ENCODE measurements at places on chromosomes 5 and 9.

GRCh38 chr9:135848341-135849047 is 58.9 kb downstream of the CAMSAP1 start:
- no peak for DNase-seq

DNA sequence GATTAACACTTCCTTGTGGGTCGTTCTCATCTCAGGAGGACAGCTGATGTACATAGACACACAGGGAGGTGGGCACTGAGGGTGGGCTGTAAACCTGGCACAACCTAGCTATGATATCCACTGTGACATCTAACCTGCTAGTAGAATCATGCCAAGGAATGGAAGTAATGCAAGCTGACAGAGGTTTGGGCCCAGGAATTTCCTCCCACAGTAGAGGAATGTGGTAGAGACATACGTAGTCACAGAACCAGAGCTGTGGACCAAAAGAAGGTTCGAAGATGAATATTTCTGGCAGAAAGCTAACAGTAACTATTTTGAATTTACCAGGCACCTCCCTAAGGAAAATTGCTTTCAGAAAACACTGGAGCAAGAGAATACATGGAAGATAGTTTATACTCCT is 15.2 kb upstream of the DNAJC25 start:
- no peak for DNase-seq

GRCh38 chr9:89983411-89983810 is 378.6 kb downstream of the GADD45G start:
- no peak for DNase-seq

- DNase-seq, result no peak
Measured at GRCh38 chr9:86282979-86283535, 719 bp upstream of the ISCA1 start.

GRCh38 chr5:32572778-32573480 is 12.4 kb upstream of the SUB1 start:
- no peak for DNase-seq

DNA sequence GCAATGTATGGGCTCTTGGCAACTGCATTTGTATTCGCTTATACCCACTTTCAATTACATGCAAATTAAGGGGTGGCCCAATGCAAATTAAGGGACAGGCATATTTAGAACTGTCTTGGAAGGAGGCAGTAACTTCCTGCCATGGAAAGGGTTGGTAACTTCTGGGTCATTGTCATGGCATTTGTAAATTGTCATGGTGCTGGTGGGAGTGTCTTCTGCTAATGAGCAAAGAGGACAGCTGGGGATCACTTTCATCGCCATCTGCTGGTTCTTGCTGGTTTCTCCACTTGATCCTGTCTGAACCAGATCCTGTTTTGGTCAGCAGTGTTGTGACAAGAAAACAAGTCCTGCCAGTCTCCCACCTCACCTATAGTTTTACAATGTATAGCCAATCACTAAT is 23.3 kb upstream of the UGT3A2 start:
- no peak for DNase-seq

GRCh38 chr5:142753116-142753631 is 17.0 kb upstream of the ARHGAP26 start:
- DNase-seq, result no peak

DNA sequence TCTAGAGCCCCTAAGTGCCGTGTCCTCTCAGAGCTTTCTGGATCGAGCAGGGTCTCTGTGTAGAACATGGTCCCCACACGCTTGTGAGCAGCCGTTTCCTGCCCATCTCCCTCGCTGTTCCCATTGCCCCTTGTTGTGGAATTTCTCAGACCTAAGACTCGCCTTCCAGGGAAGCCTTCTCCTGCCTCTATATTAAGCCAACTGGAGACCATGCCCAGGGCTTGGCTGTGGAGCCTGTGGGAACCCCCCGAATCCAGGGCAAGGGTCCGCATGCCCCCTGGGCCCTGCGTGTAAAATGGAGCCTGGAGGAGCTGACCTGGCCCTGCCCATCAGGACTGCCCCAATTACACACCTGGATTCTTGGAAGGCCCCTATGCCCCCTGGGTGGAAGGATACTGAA is 14.5 kb upstream of the SPATA31E1 start:
- DNase-seq, result no peak

DNA sequence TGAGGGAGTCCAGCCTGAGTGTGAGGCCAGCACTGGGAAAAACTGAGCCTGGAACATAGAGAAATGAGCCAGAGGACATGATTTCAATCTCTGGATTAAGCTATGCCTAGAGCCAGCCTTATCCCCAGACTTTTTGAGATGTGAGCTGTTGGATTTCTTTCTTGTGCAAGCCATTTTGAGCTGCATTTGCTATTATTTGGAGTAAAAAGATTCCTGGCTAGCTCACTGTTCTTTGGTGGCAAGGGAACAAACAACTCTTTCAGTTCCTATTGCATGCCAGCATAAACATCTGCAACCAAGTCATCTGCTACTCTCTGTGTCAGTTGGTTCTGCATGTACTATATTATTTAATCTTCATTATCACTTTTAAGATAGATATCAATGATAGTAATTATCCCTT is 70.1 kb upstream of the MAN2A1 start:
- no peak for DNase-seq

DNA sequence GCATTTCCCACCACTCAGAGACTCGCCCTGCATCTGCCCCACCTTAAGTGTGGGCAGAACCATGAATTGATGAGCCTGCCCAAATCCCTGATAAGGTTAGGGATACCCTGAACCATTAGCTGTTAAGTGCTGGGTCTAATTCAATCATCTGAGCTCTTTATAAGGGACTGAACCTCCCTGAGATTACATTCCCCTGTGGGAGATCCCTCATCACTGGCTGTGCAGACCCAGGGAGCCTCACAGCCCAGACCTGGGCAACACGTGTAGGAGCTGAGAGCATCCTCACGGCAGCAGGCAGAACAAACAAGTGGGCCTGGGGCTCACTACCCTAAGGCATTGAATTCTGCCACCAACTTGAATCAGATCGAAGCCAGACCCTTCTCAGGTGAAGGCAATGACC is 585 bp upstream of the TAF11L2 start:
- DNase-seq, result no peak

GRCh38 chr5:89733772-89734171 is 675.8 kb downstream of the CETN3 start:
- no peak for DNase-seq

DNA sequence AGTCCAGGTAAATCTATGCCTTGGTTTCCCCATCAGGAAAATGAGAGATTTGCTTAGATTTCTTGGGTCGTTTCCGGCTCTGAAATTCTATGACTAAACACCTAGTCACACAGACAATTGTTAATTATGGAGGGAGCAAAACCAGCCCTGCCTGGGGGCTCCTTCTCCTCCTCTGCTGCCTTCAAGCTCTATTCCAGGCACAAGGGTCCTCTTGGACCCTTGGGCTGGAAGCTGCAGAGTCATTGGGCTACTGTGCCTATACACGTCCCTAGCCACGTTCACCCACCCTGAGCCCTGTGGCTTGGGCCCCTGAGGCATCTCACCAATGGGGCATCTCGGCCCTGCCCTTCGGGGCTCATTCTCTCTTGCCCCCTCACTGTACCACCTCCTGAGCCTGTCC is 73.8 kb upstream of the TBC1D2 start:
- no peak for DNase-seq

DNA sequence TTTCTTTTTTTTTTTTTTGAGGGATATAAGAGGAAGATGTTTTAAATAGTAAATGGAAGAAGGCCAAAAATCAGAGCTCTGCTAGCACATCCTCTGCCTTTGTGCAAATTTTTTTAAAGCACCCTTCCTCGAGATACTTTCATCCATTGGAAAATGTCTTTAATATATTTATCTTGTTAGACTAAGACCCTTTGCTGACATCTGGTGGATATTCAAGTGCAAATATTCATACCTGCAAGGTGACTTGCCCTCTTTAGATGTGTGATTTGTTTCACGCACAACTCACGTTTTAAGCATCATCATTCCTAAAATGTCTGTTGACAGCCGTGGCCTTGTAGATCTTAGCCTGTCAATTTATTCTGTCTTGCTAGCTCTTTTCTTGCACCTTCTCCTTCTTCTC is 258.5 kb downstream of the AGTPBP1 start:
- no peak for DNase-seq

DNA sequence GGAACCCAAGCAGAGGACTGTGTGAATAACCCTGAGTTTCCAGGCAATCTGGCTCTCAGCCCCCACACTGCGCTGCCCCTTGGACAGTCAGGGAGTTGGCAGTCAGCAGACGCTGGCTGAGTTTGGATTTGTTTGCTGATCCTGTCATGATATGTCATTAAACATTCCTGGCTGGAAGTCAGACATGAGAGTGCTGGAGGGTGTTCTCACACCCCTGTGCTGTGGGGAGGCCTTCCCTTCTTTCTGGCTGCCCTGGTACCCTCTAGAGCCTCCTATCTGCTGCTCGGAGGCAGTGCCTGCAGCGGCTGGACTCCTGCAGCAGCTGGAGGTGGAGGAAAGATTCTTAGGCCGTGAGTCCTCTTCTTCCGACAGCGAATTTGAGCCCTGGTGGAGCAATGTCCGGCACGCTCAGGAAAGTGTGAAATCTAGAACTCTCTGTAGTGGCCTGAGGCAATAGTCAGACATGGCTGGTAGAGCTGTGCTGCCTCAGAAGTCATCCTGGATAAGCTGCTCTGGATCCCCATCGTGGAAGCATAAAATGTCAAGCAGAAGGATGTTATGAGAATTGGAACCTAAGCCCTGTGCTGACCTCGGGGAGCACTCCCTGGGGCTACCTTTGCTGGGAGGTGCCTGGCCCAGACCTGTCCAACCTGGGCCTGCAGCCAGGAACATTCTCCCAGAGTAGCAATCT is 72.0 kb downstream of the PDE8B start:
- DNase-seq, result no peak

DNA sequence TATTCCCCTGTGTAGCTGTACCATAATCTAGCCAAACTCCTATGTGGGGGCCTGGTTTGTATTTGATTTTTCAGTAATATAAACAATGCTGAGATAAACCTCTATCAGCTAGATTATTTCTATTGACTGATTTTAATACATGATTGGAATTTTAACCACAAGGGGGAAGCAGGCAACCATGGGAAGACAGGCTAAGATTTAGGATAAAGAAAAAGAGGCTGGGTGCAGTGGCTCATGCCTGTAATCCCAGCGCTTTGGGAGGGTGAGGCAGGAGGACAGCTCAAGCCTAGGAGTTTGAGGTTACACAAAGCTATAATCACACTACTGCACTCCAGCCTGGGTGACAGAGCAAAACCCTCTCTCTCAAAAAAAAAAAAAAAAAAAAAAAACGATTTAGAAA is 18.1 kb upstream of the GPX3 start:
- DNase-seq, result no peak

DNA sequence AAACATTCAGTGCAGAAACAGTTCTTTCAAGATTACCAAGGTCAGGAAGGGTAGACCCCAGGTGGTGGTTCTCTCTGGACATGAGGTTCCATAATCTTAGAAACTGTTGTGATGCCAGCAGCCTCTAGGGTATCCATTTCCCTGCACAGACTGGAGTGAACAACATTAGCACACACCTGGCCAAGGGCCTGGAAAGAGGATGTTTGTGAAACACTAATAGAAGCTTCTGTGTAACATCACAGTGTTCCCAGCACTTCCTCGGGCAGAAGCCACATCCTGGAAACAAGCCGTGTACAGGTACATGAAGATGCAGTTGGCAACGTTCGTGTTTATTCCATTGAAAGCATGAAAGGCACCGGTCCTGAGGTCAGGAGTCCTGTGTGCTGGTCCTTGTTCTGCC is 598.2 kb upstream of the KLF4 start:
- no peak for DNase-seq

- no peak for DNase-seq
Measured at GRCh38 chr9:108083796-108084352, 594.3 kb upstream of the KLF4 start.

DNA sequence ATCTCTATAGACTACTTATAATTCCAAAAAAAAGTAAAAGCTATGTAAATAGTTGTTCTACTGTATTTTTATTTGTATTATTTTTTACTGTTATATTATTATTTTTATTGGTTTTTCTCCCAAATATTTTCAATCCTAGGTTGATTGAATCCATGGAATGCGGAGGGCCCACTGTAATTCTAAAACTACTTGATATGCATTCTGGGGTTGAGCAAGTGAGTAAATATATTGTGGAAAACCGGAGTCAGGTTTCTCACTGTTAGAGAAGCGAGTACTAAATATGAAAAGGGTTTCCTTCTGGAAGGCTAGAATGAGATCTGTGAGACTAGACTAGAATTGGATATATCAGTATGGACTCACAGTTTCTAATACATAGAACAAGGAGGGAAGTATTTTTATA is 66.5 kb downstream of the FBXW11 start:
- DNase-seq, result no peak

- DNase-seq, result no peak
Measured at GRCh38 chr5:308672-309271, 12.7 kb upstream of the AHRR start.

DNA sequence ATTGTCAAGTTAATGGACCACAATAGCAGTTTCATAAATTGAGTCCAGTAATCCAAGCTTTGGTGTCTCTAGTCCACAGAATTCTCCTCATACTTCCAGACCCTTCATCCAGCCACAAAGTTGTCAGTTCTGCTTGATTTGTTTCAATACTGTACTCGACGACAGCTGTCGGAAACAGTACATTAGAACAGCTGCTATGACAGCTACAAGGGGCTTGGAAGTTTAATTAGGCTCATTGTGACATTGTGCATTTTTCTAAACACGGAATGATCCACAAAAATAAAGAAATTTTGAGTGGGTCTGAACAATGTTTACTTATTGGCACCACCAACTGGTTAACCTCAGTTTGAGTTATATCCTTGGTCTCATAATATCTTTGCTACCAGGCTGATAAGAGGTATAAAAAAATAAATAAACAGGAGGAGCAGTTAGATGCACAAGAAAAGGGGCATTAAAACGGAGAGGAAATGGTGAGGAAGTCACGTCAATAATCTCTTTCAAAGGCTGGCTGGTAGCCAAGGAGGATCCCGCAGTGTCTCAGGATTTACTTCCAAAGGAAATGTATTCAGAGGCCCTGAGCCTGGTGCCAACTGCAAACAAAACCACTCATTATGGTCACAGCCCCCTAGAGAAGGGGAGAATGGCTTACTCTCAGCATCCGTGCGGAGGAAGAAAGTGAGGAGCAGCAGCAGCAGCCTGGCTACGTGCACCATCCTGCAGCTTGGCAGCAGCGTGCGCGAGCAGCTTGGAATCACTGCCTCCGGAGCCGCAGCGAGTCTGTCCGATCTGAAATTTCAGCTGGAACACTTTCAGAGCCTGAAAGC is 933.8 kb upstream of the DMAC1 start:
- DNase-seq, result peak; percentile 46

DNA sequence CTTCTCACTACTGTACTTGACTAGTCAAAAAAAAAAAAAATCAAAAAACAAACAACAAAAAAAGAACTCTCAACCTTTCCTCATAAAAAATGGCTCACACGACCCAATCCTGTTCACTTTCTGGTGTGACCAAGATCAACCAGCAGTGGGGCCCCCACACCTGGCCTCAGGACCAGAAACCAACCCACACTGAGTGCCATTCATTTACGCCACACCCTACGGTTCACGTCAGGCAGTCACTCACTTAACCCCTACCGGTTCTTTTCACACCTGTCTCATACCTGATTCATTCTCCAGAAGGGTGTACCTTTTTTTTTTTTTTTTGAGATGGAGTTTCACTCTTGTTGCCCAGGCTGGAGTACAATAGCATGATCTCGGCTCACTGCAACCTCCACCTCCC is 5.7 kb downstream of the SUSD1 start:
- no peak for DNase-seq

GRCh38 chr5:67195406-67196275 is 958 bp downstream of the CD180 start:
- no peak for DNase-seq

GRCh38 chr9:85647571-85647970 is 94.2 kb downstream of the AGTPBP1 start:
- DNase-seq, result no peak

- DNase-seq, result no peak
Measured at GRCh38 chr5:3827624-3828023, 232.0 kb downstream of the IRX1 start.

GRCh38 chr5:60487476-60487875 is 212.5 kb downstream of the DEPDC1B start:
- no peak for DNase-seq
